ENCODE measurements at places on chromosomes 6 and 20.

GRCh38 chr6:41671376-41671775, 33.1 kb downstream of the MDFI start:
- DNase-seq = no peak

GRCh38 chr20:2937902-2938301, 64.6 kb downstream of the PTPRA start:
- no peak for DNase-seq

DNA sequence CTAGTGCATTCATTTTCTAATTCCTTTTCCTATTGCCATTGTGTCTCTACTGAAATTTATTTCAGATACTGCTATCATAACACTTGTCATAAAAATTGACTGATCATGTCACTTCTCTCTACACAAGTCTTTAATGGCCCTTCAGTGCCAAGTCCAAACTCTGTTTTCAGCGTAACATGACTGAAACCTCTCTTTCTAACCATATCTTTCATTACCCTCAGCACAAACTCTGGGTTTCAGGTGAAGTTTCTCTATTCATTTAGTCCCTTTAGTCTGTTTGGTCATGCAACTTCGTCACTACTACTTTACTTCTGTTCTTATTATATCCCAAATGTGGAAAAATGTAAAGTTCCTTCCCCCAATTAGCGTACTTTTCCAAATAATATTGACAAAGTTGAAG, 234.9 kb downstream of the OGFRL1 start:
- DNase-seq = no peak

GRCh38 chr6:55108134-55109130, 65.9 kb upstream of the HCRTR2 start:
- DNase-seq = no peak

GRCh38 chr20:45346291-45346718, 1.9 kb downstream of the SDC4 start:
- DNase-seq = no peak

DNA sequence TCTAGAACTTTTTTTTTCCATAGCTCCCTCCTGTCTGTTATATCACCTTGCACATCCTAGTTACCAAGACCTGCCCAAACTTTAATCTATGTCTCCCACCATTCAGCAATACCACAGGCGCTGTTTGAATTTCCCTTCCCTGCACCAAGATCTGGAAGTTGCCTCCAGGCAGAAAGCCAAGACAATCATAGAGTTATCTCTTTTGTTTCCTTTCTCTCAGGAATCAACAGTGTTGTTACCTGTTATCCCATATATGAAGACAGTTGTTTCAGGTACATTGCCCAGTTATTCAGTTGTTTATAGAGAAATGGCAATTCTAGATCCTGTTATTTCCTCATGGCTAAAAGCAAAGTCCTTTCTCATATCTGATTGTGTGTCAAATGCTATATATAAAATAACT, 63.2 kb downstream of the PDSS2 start:
- no peak for DNase-seq

DNA sequence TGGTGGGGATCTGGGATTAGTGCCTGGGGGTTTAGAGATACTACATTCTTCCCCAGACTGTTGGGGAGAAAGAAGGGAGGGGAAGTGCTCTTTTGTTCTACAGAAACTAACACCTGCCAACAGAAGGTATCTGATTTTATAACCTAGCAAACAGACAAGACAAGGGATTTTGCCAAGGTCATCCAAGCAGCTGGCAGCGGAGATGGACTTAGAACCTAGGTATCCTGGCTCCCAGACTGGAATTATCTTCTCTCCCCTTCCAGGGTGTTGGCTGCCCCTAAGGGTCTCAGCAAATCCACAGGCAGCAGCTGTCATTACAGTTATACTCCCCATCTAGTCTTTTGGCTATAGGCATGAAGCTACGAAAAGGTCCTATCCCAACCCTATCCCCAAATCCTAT, 8.4 kb downstream of the SDC4 start:
- no peak for DNase-seq

- DNase-seq = no peak
Measured at GRCh38 chr6:134464690-134465411, 146.9 kb upstream of the SGK1 start.

DNA sequence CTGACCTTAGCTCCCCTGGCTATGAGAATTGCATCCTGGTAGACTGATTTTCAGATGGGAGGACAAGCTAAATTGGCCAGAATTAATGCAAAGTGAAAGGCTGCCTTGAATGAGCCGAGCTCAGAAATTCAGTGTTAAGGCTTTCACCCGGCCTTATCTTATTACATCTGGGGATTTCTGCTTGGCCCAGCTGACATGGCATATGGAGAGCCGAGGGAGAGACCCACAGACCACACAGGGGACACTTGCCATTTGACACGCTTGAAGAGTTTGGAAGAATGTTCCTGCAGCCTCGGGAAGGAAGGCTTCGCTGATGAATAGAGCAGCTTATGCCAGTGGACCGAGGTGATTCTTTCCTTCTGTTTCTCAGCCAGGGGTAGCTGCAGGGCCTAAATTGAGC, 9.0 kb downstream of the MOCS3 start:
- DNase-seq = no peak

DNA sequence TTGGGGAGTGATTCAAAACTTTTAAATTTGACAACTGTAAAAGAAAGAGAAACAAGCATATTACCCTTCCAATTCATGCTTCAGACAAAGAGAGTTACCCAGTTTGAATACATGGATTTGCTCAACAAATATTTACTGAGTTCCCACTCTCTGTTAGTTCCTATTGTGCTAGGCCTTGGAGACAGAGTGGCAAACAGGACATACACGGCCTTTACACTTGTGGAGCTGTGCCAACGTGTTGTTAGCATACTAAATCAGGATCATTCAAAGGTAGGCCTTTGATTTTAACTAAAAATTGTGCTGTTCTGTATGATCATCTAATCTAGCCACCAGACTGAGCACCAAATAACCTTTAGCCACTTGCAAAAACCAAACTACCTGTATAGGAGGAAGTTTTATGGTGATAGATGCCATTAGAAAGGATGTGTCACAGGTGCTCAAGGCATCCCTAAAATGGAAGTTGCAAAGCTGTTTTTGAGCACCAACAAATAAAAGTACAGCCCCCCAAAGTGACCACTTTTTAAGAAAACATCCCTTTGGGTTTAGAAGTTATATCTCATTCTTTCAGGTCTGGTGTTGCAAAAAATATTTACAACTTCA, 84.5 kb downstream of the CHD6 start:
- no peak for DNase-seq

GRCh38 chr6:41836660-41837052, 49.2 kb downstream of the TOMM6 start:
- no peak for DNase-seq

DNA sequence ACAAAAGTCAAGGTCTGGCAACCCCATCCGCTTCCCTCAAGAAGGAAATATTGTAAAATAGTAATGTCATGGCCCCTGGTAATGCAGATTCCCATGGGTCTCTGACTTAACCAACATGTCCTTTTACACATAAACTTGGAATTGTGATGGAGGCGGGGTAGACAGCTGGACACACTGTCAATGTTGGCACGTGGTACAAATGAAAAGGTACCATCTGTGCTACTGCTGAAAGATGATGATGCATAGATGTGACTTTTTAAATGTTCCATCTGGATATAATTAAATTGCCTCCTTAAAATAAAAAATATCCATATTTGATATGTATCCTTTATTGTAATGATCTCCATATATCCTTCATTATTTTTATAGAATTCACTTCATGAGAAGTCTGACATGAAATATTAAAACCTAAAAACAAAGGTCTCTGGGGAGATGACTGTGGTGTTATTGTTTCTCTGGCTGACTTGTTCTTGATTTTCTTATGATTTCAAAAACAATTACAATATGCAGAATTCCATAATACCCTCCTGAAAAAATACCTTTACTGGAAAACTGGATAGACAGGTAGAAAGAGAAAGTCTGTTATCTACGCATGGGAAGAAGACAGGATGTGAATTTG, 104.5 kb downstream of the MKKS start:
- no peak for DNase-seq

DNA sequence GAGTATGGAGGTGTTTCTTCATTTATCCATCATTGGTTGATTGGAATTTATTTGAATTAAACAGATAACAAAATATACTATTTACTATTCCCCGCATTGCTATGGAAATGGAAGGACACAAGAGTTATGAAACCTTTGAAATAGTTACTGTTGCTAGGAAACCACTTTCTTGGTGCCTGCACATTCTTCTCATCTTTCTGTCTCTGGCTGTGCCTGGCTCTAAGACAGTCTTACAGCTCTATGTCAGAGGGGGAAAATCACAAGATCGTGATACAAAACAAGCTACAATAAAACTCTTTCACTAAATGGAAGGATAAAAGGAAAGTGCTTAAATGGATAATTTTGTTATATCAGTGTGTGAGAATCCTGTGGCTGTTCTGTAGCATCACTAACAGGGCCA, 453.0 kb downstream of the LMBRD1 start:
- no peak for DNase-seq

DNA sequence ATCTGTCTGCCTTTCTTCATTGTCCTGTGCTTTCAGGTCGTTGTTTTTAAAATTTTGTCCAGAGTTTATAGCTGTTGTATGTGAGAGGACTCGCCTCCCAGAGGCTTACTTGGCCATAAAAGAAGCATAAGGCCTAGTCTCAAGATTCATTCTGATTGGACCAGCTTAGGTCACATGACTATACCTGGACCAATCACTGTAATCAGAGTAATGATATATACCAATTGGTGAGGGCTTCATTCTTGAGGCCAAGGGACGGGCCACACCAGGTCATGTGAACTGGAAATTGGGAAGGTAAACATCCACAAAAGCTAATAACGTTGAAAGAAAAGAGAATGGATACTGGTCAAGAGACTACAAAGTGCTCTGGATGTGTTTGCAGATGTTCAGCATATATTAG, 141.4 kb upstream of the SULF2 start:
- no peak for DNase-seq

DNA sequence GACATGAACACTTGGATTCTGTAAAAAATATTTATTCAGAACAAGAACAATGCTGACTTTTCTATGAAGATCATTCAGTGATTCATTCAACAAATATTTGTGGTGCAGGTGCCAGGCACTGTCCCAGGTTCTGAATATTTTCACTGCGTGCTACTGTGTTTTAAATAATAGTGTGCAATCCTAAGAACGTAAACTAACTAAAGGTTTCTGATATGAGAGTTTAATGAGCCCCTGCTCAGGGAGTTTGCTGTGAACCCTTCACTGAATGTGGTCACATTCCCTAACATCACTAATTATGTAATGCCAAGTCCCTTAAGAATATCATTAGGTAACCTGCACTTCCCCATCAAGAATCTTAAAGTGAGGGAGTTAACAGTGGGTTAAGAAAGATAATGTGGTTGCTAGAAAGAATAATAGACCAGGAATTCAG, 1.7 kb upstream of the TMEM170B start:
- no peak for DNase-seq

GRCh38 chr20:16861708-16862107, 113.5 kb downstream of the OTOR start:
- DNase-seq = no peak

GRCh38 chr20:51134405-51134804, 111.5 kb upstream of the KCNG1 start:
- DNase-seq = no peak

DNA sequence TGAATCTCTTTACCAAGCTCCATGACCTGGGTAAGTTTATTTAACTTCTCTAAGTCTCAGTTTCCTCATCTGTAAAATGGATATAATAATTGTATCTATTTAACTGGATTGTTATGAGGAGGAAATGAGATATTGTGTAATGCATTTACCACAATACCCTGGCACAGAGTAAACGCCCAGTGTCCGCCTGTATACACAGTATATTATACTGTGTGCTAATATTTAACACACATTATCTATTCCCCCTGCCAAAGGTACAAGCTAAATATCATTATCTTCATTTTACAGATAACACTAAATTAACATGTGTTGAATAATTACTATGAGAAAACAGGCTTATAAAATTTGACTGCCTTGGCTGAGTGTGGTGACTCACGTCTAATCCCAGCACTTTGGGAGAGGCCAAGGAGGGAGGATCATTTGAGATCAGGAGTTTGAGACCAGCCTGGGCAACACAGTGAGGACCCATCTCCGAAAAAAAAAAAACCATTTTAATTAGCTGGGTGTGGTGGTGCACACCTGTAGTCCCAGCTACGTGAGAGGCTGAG, 38.7 kb upstream of the TNFRSF21 start:
- no peak for DNase-seq

GRCh38 chr6:53395986-53396385, 47.2 kb upstream of the ELOVL5 start:
- no peak for DNase-seq

GRCh38 chr6:113859349-113860180, 2.4 kb downstream of the MARCKS start:
- DNase-seq = no peak

DNA sequence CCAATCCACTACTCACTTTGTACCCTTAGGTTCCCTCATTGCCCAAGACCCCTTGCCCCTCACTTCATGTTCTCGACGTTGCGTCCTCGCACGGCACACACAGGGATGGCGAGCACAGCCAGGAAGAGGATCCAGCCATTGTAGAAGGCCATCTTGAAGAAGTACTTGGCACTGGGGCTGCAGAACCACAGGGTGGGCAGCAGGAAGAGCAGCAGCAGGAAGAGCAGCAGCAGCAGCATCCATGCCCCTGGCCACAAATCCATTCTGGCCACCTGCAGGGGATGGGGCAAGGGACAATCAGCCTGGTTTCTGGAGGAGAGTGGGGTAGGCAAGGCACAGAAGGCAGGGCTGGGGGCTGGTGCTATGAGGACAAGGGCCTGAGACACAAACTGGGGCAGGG, 4.7 kb downstream of the AGPAT1 start:
- DNase-seq = no peak

GRCh38 chr20:41376349-41376748, 9.7 kb upstream of the EMILIN3 start:
- DNase-seq = no peak

DNA sequence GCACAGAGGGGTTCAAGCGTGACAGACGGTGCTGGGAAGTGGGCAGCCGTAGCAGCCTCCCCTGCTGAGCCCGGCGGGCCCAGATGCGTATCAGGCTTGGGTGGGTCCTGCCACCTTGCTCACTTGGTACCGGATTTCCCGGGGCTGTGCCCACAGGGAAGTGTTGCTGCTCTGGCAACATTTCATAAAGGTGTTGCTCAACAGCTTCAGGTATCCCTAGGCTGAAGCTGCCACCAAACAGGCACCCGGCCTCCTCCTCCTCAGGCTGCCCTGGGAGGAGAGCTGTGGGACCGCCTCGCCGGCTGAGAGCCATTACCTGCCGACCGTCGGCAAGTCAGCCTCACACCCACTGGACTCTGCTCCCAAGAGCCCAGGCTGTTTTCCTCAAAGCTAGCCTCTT, 11.5 kb downstream of the PSMG4 start:
- no peak for DNase-seq

- no peak for DNase-seq
Measured at GRCh38 chr6:147418523-147418922, 90.0 kb upstream of the SAMD5 start.

Measured in T follicular helper cell (primary cell).